ENCODE measurements at places on chromosomes 7 and 10.

DNA sequence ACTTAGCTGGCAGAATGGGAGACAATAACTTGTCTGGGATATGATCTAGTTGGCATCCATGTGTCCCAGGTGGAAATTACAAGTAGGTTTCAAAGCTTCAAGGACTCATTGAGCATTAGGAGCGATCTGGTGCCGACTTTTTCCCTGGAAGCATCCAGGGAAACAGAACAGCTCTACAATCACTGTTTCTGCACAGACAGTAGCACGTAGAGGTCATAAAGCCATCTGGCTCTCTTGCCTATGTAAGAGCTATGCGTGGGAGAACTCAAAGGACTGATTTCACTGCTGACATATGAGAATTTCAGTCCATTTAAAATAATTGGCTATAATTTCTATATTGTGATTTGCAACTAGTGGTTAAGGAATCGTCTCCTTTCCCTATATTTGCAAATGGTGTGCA is 791.7 kb downstream of the REEP3 start:
- no peak for DNase-seq

DNA sequence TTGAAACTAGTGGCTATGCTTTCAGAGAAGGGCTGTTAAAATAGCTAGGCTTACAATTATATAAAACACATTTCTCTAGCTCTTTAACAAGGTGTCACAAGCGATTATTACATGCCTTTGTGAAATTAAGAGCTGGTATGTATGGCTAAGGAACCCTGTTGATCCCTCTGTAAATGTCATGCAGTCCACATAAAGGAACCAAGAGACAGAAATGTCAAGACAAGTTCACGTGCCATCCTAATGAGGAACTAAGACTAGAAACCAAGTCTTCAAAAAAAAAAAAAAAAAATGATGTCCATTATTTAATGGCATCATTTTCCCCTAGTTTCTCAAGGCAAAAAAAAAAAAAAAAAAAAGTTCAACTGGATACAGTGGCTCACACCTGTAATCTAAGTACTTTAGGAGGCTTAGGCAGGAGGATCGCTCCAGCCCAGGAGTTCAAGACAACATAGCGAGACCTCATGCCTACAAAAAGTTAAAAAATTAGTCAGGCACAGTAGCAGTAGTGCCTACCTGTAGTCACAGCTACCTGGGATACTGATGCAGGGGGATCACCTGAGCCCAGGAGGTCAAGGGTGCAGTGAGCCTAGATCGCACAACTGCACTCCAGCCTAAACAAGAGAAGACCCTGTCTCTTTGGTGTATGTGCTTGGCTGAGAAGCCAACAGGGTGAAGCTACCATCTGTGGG is 63.4 kb downstream of the SRPK2 start:
- no peak for DNase-seq

- DNase-seq, result no peak
Measured at GRCh38 chr7:31890766-31891165, 179.4 kb downstream of the PDE1C start.

GRCh38 chr7:108459922-108460551 is 3.8 kb upstream of the NRCAM start:
- DNase-seq, result peak; percentile 59

DNA sequence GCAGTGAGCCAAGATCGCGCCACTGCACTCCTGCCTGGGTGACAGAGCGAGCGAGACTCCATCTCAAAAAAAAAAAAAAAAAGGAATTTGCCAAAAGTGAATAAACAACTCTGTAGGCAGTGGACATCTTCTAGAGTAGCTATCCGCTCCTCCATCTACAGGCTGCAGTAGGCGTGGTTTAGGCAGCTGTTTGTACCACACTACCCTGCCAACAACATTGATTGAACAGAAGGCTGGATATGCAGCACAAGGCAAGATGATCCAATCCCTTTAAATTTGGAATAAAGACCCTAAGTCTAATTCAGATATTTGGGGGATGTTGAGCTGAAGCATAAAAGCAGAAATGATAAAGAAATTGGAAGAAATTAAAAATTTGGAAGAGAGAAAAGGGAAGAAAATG is 141.6 kb downstream of the TES start:
- no peak for DNase-seq

GRCh38 chr10:48363617-48364355 is 57.3 kb downstream of the MAPK8 start:
- DNase-seq, result peak; percentile 82

GRCh38 chr10:107442035-107442505 is 277.6 kb upstream of the SORCS1 start:
- DNase-seq, result peak; percentile 89

GRCh38 chr7:43517464-43517863 is 65.4 kb upstream of the STK17A start:
- DNase-seq, result no peak

All from renal cortical epithelial cell (primary cell).